ENCODE measurements at places on chromosomes 11 and 22.

DNA sequence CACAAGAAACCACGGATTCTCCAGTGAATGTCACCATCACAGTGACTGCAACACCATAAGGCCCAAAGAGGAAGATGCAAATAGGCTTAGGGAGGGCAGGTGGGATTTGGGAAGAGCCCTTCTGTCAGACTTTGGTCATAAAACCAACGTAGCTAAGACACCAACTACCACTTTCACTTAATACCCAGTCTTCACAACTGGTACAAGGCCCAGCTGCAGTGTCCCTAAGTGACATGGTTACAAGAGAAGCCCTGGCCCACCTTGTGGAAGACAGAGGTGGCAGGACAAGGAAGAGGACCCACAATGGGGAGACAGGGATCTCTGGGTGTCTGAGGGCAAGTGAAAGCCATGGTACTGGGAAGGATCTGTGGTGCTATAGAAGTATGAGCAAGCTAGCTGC lies 10.0 kb downstream of the VSIG10L2 start:
- DNase-seq: no peak

- no peak for DNase-seq
Observed at GRCh38 chr22:43861529-43861928, 784 bp downstream of the SULT4A1 start.

DNA sequence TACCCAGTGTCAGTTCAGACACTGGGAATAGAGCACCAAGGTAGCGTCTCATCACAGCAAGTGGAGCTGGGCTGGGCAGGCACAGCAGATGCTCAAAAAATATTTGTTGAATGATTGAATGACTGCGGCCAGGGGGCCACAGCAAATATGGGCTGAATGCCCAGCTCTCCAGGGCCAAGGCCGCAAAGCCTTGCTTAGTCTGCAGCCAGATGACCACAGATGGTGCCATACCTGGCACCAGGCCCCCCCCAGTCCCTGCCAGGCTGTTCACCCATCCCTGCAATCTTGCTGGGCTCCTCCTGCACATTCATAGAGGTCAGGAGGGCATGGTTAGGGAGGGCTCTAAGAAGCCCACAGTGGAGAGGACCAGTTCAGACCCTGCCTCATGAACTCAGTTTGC lies 32.9 kb downstream of the ZC3H7B start:
- DNase-seq: no peak

GRCh38 chr22:44881624-44882023 lies 128.2 kb downstream of the PHF21B start:
- DNase-seq: no peak

- DNase-seq: no peak
Observed at GRCh38 chr22:17496841-17497240, 66.5 kb upstream of the SLC25A18 start.

- DNase-seq: no peak
Observed at GRCh38 chr11:132864811-132865576, 667.3 kb downstream of the OPCML start.

DNA sequence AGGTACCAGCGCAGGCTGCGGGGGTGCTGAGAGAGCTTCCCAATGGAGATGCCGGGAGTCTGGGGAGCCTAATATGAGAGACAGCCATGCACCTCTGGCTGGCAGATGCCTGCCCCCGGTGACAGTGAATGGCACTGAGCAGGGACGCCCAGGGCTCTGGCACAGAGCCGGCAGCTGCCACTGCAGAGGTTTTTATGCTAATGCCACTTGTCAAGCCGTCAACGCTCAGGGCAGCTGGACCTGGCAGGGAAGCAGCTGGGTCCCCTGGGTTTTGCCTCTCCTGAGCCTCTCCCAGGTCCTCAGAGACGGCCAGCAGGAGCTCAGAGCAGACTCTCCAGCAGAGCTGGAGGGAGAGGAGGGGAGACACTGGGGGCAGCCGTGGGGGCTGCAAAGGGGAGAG lies 573.6 kb downstream of the BUD13 start:
- DNase-seq: peak; percentile 84

DNA sequence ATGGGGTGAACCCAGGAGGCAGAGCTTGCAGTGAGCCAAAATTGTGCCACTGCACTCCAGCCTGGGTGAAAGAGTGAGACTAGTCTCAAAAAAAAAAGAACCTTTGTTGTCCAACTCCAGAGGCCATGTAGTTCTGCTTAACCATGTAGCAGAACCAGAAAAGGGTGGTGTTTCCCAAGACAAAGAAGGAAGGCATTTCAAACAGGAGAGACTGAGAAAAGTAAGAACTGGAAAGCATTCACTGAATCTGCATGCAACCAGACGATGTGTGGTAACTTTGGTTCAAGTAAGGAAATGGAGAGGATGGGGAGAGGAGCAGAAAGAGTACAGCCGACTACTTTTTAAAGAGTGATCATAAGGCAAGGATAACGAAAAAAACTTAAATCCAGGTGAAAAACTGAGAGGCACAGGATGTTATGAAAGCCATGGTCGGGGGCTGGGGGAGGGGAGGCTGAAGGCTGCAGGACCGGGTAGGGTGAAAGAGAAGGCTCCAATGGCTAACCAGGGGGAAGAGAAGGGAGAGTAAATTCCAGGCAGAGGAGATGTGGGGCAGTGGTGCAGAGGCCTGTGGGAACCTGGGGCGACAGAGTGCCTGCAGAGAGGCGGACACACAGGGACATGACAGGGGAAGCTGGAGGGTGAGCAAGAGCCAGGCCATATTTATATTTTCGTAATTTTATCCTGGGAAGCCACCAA lies 48.8 kb downstream of the MAPK1 start:
- no peak for DNase-seq

GRCh38 chr11:133832991-133833897 lies 12.1 kb downstream of the SPATA19 start:
- no peak for DNase-seq

- peak; percentile 23 for DNase-seq
Observed at GRCh38 chr11:62671608-62672389, at the start of the genes LBHD1 and UQCC3. Gene LBHD1, minus strand, starts transcription at chr11:62672267. Its CDS starts 2,236 bp downstream, at chr11:62670031. Gene UQCC3, plus strand, starts transcription at chr11:62671673. Its CDS starts 73 bp downstream, at chr11:62671746.

DNA sequence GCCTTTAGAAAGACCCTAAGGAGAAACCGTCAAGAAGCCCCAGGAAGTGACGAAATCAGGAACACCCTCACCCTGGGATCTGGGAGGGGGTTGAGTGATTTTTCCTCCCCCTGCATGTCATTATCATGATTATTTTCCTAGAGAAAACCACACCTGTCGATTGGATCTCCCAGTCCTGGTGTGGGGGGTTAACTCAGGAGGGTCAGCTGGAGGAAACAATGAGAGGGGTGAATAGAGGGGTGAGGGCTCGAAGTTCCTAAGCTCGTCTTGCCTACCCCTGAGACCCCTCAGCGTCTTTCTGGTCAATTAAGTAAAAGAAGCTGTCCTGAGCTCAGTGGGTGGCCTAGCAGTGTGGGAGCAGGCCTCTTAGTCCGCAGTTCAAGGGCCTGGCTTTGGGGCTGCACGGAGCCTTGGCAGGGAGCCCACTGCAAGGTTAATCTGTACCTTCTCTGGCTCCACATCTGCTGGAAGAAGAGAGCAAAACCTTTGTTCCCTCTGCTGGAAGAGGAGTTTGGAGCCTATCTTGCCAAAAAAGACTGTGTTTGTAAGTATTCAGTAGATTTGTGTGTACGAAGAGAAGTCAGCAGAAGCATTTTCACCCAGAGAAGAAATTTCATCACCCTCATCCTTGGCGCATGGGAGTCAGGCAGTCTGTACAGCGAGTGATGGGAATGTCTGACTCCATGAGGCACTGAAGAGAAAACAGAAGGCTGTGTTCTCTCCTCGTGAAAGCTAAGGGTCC lies 34.2 kb upstream of the FTH1 start:
- DNase-seq: no peak

DNA sequence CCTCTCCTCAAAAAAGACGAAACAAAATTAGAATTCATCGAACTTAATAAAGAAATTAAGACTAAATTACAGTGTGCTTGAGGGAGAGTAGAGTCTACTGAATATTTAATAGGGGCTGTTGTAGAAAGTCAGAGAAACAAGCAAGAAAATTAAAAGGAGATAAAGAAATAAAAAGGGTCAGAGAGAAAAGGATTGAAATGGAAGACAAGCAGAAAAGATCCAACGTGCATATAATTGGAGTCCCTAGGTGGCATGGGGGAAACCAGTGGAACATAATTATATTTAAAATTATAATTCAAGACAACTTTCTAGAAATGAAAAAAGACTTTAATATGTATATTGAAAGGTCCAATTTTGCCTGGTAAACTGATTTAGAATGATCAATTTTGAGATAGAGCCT lies 74.3 kb downstream of the ACER3 start:
- DNase-seq: no peak

DNA sequence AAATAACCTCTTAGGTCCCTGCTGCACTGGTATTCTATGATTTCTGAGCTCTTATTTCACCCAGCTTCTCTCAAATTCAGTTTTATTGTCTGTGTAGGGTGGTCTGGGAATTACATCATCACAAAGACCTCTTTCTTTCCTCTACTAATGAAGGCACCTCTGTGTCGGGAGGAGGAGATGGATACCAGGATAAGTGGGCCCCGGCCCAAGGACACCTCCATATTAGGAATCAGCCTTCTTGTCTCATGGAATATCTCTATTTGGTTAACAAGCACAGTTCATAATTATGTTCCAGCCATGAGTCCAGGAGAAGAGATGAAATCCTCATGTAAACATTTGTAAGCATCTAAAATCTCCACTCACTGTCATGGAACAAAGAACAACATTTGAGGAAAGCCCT lies 9.4 kb downstream of the PARVA start:
- DNase-seq: no peak

DNA sequence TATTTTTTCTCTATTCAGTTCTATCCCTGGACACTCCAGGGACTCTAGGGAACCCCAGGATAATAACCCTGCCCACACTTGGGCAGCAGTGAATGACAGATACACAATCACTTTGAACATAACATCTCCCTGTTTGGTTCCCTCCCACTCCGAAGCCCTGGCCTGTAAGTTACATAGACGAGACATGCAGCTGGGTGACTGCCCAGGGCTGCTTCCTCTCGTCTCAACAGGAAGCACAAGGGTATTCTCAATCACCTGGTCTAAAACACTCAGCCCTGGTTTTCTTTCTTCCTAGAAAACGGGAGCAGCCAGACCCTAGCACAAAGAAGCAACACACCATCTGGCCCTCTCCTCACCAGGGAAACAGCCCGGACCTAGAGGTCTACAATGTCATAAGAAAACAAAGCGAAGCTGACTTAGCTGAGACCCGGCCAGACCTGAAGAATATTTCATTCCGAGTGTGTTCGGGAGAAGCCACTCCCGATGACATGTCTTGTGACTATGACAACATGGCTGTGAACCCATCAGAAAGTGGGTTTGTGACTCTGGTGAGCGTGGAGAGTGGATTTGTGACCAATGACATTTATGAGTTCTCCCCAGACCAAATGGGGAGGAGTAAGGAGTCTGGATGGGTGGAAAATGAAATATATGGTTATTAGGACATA lies 19.4 kb downstream of the LAYN start:
- DNase-seq: no peak

DNA sequence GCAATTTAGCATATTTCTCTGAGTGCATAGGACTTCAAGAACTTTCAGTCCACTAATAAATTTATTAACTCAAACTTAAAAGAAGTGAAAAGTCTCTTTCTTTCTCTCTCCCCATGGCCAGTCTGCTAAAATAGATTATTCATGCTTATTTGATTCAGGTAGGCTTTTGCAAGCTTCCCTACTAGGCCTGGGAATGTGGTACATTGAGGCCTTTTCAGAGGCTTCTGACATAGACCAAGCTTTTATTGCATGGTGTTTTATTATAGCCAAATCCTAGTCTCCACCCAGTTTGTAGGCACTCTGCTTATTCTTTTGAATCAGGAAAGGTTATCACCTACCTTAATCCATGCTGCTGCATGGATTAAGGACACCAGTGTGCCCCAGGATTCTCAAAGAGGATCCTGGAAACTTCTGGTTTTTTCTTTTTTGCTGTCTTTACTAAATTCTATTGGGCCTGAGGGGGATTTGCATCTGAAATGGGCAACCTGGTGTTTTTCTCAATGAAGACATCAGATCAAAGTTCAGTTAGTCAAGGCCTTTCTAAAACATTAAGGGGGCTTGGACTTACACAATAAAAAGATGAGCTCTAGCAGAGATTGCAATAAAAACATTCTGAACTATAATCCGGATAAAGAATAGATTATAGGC lies 92.2 kb downstream of the ELP4 start:
- no peak for DNase-seq

- DNase-seq: no peak
Observed at GRCh38 chr22:26922806-26923205, 265.4 kb downstream of the MIAT start.

DNA sequence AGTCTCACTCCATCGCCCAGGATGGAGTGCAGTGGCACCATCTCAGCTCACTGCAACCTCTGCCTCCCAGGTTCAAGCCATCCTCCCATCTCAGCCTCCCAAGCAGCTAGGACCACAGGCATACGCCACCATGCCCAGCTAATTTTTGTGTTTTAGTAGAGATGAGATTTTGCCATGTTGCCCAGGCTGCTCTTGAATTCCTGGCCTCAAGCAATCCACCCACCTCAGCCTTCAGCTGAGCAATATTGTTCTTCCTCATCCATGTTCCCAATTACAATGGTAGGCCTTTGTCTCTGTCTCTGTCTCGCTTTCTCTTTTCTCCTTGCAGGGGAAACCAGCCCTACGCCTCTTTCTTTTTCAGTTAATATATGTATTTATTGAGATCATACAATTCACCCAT lies 10.3 kb downstream of the HSPA8 start:
- DNase-seq: no peak

GRCh38 chr22:18999008-18999407 lies 62.9 kb upstream of the PRODH start:
- no peak for DNase-seq

DNA sequence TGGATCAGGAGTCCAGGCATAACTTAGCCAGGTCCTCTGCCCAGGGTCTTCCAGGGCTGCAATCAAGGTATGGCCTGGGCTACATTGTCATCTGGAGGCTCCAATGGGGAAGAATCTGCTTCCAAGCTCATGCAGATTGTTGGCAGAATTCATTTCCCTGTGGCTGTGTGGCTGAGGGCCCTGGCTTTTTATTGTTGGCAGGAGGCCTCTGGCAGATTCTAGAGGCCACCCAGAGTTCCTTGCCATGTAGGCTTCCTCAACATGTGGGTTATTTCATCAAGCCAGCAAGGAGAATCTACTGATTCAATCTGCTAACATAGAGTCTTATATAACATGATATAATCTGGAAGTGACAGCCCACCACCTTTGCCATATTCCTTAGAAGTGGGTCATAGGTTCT lies 16.4 kb upstream of the EP300 start:
- DNase-seq: no peak

DNA sequence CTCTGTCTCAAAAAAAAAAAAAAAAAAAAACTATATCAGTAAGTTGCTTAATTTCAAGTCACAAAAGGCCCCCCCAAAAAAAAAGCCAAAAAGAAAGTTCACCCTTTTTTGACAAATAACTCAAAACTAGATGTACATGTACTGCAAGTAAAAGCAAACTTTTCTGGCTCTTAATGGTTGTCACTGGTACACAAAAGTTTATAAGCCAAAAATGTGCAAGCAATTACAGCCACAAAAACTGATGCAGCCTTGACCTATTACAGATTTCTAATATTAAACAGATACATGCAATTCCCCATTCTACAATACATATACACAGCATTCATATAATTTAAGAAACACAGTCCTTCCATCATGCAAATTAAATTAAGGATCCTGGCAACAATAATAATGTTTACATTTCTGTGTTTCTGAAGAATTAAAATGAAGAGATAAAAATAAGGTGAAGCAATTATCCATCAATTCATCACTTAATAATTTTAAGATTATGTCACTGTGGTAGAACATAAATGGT lies 18.6 kb downstream of the PICALM start:
- no peak for DNase-seq

- DNase-seq: no peak
Observed at GRCh38 chr11:92227959-92228935, 3.6 kb downstream of the FAT3 start.
